ENCODE measurements at places on chromosomes 5 and 9.

DNA sequence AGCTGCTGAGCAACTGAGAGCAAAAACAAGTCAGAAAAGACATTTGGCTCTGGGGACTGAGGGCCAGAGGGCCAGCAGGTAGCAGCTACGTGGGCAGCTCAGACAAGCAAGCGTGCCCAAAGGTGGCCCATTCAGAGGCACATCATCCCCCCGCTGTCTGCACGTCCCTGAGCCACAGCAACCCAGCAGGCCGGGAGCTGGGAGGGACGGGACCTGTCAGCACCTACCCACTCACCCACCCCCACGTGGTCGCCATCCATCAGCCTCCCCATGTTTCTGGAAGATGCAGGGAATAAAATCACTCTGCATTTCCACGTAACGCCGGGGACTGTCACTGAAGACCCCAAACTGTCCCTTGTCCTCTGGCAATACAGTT is 167.8 kb downstream of the COL23A1 start:
- no peak for DNase-seq

- DNase-seq: no peak
Observed at GRCh38 chr5:77167695-77168121, 42.8 kb upstream of the PDE8B start.

GRCh38 chr9:98339987-98340800 is 84.7 kb upstream of the TBC1D2 start:
- no peak for DNase-seq

DNA sequence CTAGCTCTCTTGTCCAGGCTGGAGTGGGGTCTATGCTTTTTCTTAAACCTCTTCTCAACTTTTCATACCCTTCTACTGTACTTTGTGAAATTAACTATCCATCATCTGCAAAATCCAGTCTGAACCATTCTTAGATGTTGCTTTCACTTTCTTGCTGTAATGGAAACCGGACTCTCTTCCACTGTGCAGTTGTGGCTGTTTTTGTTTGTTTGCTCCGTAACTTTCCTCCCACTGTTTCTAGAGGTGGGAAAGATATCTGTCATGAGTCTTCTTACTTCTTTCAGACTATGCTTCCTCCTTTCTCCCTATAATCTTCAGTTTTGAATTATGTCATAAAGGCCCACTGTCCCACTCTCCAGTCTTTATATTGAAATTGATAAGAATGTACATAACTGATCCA is 6.5 kb downstream of the TNPO1 start:
- no peak for DNase-seq

- DNase-seq: no peak
Observed at GRCh38 chr9:115980976-115981375, 172.6 kb upstream of the PAPPA start.

DNA sequence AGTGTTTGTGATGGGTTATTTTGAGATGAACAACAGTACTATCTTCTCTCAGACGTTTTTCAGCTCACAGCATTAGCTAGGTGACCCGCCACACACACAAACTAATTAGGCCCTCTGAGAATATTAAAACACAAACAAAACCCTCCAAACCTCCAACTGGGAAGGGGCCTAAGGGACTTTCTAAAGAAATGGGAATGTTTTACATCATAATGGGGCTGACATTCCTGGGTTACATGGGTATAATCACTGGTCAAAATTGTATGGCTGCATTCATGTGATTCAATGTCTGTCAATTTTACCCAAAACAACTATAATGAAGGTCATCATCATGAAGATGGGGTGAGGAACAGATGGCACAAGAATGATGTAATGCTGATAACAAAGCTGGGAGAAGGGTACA is 59.6 kb downstream of the SPTLC1 start:
- no peak for DNase-seq

DNA sequence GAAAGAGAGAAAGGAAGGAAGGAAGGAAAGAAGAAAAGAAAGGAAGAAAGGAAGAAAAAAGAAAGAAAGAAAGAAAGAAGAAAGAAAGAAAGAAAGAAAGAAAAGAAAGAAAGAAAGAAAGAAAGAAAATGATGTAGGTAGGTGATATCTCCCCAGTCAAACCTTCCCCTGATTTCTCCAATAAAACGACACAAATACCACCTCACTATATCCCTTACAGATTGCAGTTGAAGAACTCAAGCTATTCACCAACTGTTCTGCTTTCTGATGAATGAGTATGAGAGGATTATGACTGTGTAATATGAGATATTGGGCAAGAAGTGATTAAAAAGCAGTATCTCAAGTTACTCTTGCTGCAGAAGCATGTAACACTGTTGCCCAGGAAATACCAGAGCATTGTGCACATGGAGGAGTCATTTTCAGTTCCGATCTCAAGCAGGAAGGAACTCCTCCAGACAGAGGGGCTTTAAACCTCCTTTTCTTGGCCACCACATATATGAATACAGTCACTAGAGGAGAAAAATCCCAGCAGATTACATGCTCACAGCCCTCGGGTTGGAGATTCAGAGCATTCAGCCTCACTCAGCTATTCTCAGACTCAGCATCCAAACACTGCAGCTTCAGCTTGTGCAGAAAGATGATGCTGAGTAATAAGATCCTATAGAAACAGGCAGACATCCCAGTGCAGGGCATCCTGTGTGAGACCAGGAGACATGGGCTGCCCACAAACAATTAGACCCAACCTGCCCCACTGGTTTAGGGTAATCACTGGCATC is 61.4 kb downstream of the UGCG start:
- DNase-seq: no peak

- no peak for DNase-seq
Observed at GRCh38 chr5:168451565-168451964, 34.7 kb upstream of the RARS1 start.

DNA sequence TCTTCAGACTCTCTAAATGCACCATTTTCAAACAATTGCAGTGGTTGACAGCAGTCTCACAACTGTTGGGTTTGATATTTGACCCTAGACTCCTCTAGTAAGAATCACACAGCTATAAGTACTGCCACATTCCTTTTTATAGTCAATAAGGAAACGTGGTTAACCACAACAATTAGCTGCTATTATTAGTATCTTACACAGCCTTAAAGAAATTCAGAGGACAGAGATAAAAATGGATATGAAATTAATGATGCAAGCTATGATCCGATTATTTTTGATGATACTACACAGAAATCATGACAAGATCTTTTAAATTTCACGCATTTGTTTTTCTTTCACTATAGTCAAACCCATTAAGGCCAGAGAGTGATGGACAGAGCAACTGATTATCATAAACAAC is 288.6 kb upstream of the C9orf72 start:
- DNase-seq: no peak

DNA sequence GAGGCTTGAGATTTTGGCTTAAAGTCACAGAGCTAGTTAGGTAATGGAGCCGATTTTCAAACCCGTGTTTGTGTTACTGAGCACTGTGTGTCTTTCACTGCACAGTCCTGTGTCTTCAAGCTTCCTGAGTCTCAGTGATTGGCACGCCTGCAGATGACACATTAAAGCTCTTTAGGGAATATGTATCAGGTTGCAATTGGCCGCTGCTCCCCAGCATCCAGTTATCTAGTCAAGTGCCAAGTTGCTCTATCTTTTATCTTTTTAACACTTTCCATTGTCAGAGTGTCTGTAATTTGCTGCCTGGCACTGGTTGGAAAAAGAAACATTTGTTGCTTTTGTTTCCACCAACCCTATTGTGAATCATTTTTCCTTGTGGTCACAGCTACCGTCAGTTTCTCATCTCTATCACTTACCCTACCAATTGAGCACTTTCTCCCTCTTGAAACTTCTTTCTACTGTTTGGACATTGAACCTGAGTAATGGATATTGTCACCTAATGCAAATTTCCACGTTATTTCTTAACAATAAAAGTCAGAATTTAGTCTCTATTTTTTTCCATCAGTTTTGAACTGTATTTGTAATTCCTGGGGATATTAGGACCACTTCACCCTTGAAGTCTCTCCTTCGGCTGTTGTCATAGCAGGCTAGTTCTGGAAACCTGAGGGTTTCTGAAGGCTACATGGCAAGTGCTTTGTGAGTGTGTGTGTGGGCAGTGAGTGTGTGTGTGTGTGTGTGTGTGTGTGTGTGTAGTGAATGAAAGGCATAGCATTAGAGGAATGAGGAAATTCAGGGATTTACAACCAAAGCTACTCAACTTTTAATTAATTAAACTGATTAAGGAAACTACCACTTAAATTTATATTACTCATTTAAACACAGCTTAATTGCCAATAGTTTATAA is 274.3 kb downstream of the ISL1 start:
- no peak for DNase-seq

GRCh38 chr9:133621725-133622267 is 12.6 kb upstream of the FAM163B start:
- DNase-seq: no peak

DNA sequence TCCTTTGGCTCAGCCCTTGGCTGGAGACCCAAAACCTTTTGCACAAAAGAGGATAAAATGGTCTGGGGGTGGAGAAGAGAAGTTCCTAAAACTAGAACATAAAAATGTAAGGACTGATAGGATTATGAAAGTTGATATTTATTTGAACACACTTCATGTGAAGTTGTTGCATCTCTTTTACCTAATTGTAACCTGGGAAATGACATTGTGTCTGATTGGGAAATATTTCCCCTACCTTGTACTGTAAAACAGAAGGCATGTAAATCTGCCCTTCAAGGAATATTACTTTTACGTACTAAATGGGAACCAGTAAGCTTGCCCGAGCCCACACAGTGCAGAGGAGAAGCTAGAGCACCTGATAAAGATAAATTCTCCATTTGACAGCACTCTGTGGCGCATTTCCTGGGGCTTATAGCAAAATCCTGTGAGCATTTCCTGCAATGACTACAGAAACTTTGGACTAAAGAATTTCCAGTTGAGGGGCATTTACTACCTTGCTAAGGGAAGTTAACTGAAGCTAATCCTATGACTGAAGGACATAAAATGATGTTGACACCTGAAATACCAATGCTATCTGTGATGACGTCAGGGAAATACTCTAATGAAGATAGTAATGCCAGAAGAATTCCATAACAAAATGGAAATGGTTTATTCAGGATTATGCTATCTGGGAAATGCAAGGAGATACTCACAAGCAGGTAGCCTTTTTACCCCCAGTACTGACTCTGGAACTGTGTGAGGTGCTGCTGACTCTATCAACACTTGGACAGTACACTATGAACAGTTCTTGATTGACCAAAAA is 78.3 kb upstream of the LIFR start:
- no peak for DNase-seq

DNA sequence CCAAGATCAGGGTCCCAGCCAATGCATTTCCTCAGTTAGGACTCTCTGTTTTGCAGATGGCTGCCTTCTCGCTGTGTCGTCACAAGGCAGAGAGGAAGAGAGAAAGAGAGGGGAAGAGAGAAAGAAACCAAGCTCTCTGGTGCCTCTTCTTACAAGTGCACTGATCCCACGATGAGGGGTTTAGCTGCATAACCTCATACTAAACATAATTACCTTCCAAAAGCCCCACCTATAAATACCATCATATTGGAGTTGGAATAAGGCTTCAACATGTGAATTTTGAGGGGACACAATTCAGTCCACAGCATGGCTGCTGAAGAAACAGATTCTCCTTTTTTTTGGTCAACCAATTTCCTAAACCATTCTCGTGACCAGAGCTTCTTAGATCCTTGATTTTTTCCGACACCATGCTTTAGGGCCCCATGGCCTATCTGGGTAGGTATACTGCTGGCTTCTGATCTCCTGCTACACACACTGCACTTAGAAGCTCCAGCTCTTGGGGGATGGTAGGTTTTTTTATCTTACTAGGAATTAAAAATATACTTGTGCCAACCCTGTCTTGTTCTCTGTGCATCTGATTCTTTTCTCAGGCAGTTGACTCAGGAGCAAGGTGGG is 5.1 kb downstream of the CAMK4 start:
- no peak for DNase-seq

GRCh38 chr9:99031319-99031718 is 73.6 kb upstream of the TGFBR1 start:
- no peak for DNase-seq

GRCh38 chr9:127505396-127506116 is 54.2 kb downstream of the LRSAM1 start:
- no peak for DNase-seq

GRCh38 chr5:140741967-140742366 is 41.7 kb downstream of the ZMAT2 start:
- no peak for DNase-seq

DNA sequence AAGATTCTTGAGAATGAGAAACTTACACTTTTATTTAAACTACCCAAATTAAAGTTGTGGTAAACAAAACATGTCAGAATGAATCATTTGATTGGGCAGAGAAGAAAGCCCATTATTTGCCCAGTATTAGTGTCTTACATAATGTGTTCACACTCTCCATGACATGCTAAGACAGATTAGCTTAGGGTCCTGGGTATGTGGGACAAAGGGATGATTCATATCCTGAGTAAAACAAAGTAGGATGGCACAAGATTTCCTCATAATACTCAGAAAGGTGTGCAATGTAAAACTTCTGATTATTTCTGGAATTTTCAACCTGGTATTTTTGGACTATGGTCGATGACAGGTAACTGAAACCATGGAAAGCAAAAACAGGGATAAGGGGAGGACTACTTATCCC is 183.9 kb upstream of the POU5F2 start:
- DNase-seq: no peak

- DNase-seq: no peak
Observed at GRCh38 chr9:125904155-125904851, 157.1 kb downstream of the PBX3 start.

- DNase-seq: no peak
Observed at GRCh38 chr5:37665272-37665671, 174.6 kb downstream of the GDNF start.

DNA sequence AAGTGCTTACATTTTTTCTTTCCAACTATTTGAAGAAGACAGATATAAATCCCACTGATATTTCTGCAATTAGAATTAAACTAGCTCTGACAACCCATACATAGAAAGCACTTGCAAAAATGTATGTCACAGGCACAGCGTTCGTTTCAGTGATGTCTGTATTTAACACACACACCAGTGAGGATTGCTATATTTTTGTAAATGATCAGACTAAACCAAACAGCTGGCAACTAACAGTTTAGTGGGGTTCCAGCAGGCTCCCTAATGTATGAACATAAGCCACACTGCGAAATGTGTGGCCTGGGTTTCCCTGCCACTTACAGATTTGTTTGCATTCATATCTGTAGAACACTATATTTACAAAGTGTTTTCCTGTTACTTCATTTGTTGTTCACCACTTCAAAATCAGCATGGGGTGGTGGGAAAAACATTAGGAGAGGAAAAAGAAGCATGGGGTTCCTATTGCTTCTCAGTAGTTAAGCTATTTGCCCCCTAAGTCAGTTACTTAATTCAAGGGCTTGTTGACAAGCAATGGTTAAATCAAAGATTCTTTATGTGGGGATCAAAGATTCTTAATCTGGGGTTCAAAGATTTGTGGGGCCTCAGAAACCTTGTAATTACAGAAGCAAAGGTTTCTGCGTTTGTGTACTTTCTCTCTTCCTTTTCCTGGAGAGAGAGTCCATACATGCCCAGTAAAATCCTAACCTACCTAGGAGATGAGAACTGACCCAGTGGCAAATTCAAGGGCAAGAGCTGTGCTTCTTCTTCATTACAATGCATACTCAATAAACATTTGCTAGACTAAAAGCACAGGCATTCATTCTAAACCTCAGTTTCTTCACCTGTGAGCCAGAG is 27.1 kb downstream of the ZNF608 start:
- DNase-seq: no peak
